ENCODE measurements at places on chromosomes 12 and 14.

- no peak for DNase-seq
Measured at GRCh38 chr12:46725332-46725731, 100.5 kb downstream of the SLC38A4 start.

- no peak for DNase-seq
Measured at GRCh38 chr12:30973175-30973574, 46.6 kb downstream of the TSPAN11 start.

DNA sequence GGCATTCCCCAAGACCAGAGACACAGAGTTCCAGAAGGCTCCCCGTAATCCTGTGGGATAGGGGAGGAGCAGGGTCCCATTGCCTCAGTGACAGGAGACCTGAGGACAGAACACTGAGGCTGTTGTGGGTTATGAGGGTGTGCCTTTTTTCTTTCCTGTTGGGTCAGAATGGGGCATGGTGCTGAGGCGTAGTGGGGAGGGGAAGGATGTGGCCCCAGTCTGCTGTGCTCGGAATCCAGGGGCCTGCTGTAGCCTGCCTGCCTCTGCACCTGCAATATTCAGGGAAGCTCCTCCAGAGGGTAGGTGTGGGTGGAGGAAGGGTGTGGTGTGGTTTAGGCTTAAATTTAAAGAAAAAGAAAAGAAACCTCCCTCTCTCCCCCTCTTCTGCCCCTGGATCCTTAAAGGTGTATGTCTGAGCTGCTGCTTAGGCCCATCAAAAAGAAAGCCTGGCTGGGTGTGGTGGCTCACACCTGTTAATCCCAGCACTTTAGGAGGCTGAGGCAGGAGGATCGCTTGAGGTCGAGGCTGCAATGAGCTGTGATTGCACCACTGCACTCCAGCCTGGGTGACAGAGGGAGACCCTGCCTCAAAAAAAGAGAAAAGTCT is 18.7 kb downstream of the PLEKHG3 start:
- no peak for DNase-seq

DNA sequence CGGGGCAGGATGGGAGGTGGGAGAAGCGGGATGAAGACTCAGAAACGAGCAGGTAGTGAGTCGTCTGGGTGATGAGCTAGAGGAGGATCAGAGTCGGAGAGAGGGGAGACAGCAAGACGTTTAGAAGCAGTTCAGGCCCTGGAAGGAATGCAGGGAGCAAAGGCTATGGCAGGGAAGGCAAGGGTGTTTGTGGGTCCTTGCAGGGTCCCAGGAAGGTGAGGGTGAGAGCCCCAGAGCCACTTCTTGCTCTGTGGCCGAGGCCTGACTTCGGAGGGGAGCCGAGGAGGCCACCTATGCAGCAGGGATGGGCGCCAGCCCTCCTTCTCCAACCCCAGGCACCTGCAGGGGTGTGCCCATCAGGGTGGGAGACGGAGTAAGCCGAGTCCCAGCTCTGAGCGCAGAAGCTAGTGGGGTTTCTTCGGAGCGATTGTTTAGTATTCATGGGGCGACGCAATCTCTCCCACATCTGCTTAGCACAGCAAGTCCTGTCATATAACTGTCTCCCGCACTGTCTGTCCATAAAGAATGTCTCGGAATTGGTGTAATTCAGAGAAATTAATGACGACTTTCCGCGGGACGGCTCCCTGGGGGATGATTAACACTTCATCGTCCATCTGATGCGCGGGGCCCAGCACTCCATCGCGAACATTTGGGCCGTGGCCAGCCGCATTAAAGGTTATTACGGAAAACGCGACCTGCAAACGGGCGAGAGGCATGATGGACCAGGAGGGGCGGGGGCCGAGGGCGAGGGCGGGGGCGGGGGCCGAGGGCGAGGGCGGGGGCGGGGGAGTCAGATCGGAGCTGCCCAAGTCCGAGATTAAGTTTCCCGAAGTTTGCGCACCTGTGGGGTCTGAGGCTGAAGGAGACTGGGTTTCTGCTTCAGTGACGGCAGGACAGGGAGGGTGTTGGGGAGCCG is 12.2 kb upstream of the CALCOCO1 start:
- DNase-seq, result no peak

DNA sequence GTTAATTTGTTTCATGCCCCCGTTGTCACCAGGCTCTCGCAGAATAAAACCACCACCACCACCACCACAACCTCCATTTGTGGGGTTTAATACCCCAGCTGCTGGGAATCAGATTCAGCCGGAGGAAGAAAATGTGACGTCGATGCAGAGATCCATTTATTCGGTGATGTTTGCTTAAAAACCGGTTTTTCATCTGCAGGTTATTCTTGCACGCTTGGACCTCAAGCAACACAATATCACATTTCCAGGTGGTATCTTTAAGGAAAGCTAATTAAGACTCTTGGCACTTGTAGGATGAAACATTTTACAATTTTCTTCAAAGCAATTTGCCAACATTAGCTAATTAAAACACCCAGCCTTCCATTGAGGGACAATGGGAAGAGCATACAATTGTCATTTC is 39.8 kb downstream of the SPRING1 start:
- no peak for DNase-seq

- DNase-seq, result no peak
Measured at GRCh38 chr12:22262309-22262708, 72.2 kb downstream of the ST8SIA1 start.

All from common myeloid progenitor, CD34-positive (primary cell).